ENCODE measurements at places on chromosomes 7 and 10.

DNA sequence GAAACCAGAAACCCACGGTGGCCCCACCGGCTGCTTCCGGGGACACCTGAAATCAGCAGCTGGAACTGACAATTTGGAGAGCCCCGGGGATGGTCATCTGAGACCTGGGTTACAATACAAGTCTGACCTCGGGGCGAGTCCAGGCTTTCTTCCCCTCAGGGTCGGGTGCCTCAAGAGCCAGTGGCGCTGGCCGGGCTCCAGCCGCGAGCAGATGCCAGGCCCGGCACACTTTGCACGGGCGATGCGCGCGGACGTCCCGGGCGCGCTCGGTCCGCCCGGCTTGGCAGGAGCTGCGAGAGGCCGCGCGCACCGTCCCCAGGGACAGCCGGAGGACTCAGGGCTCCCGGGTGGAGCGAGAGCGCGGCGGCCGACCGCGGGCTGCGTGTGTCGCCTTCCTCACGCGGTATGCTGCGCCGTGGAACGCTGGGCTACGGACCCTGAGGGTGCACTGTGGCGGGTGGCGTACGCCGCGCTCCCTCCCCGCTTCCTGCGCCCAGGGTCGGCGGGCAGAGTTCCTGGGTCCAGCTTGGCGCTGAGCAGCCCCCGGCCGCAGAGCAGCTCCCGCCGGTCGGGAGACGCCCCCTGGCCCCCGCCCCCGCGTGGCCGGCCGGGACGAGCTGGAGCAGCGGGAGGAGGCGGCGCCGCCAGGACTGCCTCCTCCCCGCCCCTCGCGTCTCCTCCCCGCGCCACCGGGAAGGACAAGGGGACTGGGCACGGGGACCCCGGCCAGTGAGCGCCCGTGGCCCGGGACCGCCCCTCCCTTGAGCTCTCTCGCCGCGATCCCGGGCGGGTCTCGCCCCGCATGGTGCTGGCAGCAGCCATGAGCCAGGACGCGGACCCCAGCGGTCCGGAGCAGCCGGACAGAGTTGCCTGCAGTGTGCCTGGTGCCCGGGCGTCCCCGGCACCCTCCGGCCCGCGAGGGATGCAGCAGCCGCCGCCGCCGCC, at the start of gene RBM20:
Gene RBM20 (plus strand): TSS at position 684 of the 945 bp plus-strand sequence. CDS start 119 bp downstream, at position 803.
- no peak for DNase-seq

GRCh38 chr7:30881448-30881847, 30.2 kb upstream of the AQP1 start:
- DNase-seq: no peak

GRCh38 chr7:140605337-140605736, 35.3 kb downstream of the DENND2A start:
- DNase-seq: peak; percentile 89

GRCh38 chr7:44463169-44463808, 27.2 kb downstream of the NUDCD3 start:
- no peak for DNase-seq

- DNase-seq: peak; percentile 66
These were observed 57.1 kb downstream of the BPGM start for GRCh38 chr7:134703782-134704181.

- no peak for DNase-seq
These were observed 170.6 kb downstream of the ARHGAP21 start for GRCh38 chr10:24553051-24553612.

DNA sequence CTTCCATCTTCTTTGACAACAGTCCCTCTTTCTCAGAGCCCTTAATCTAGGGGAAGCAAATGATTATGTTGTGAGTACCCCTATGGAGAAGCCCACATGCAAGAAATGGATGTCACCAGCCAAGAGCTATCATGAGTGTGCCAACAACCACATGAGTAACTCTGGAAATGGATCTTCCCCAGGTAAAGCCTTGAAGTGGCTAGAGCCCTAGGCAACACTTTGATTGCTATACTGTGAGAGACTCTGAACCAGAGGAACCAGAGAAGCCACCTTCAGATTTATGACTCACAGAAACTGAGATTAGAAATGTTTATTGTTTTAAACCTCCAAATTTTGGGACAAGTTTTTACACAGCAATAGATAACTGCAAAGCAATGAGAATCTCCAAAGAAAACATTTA, 60.9 kb upstream of the COL1A2 start:
- DNase-seq: no peak

- DNase-seq: no peak
These were observed 140.4 kb upstream of the AUTS2 start for GRCh38 chr7:69457595-69458504.

- DNase-seq: no peak
These were observed 22.9 kb downstream of the DLD start for GRCh38 chr7:107913851-107914250.

DNA sequence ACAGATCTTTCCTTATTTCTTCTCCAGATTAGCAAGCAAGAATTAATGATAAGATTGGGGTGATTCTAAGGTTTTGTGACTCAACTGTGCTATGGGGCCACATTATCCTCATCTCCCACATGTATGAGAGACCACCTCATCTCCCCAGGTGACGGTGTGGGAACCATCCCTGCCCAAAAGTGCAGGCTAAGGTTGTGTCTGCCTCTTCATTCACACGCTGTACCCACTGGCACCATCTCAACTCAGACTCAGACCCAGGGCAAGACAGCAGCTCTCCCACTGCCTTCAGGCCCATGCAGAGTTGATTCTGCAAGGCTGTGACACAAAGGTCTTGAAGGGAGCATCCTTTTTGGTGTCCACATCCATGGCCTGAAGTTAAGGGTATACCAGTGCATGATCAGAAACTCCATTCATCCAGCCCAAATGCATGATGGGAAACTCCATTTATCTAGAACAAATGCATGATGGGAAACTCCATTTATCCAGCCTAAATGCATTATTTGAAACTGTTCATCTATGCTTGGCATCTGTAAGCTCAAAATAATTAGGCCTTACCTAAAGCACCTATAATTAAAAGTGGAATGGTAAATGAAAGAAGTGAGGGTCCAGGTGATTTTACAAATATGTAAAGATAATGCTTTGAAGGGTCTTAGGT, 99.4 kb downstream of the TCERG1L start:
- no peak for DNase-seq

DNA sequence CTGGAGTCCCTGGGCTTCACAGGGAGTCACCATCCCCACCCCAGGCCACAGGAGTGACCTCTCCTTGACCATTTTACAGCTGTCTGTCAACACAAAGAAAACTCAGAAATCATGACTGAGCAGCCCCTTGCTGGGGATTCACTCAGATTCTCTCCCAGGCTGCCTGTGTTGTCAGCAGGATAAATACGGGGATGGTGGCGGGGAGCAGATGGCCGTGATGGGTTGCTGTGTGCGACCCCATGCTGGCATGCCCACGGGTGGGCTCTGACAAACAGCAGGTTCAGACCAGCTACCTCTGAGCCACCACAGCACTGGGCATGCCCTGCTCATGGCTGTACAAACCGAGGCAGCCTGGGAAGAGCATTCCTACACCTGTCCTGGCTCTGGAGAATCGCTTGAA, 136.1 kb downstream of the SLIT1 start:
- DNase-seq: no peak

DNA sequence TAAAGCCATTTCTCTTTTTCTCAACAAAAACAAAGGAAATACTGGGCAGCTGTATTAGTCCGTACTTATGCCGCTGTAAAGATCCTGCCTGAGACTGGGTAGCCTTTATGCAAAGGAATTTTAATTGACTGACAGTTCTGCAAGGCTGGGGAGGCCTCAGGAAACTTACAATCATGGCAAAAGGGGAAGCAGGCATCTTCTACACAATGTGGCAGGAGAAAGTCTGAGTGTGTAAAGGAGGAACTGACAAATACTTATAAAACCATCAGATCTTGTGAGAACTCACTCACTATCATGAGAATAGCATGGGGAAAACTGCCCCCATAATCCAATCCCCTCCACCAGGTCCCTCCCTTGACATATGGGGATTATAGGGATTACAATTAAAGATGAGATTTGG, 264.3 kb downstream of the SEMA3A start:
- DNase-seq: no peak

- DNase-seq: peak; percentile 64
These were observed 843 bp upstream of the GATA3 start for GRCh38 chr10:8053446-8054243.

DNA sequence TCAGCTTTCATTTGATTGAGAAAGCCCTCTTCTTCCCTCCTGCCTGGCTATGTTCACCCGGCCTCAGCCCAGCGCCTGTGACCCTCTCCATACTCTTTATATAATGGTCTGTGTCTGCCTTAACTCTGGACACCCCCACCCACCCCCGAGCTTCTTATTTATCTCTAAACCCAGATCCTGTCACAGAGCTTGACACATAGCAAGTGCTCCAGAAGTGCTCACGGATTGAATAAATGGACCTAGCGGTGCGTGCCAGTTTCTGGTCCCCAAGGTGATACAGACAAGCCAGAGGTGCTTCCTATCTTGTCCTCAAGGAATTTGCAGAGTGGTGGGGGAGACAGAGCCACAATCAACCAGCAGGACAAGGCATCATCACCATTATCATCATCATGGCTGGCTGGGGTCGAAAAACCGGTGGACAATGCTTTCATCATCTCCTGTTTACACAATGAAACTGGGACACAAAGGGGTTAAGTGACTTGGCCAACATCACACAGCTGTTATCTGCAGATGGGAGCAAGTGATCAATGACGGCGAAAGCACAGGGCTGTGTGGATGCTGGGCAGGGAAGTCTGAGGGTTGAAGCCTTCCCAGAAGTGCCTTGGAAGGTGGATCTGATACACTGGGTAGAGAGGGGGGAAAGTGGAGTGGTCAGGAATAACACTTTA, 2.2 kb upstream of the LOXL4 start:
- DNase-seq: no peak

- DNase-seq: no peak
These were observed 15.9 kb downstream of the STK32C start for GRCh38 chr10:132291826-132292225.

- peak; percentile 19 for DNase-seq
These were observed 83.7 kb upstream of the GLCCI1 start for GRCh38 chr7:7884855-7885254.

DNA sequence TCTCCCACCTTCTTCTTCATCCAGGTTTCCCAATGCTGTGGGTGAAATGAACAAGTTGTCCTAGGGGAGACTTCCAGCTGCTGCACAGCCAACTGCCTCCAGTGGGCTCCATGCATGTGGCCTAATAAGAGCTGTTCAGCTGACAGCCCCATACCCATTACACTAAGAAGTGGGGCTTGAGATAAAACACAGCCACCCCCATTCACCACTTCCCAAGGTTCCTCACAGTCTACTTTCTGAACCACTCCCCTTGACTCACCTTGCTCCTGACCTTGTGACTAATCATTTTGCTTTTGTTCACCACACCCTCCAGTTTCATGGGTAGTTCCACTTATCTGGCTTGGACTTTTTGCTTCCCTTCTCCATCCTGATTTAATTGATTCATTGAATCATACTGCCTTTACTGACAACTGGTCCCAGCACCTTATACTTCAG, 119.3 kb downstream of the CABCOCO1 start:
- no peak for DNase-seq

DNA sequence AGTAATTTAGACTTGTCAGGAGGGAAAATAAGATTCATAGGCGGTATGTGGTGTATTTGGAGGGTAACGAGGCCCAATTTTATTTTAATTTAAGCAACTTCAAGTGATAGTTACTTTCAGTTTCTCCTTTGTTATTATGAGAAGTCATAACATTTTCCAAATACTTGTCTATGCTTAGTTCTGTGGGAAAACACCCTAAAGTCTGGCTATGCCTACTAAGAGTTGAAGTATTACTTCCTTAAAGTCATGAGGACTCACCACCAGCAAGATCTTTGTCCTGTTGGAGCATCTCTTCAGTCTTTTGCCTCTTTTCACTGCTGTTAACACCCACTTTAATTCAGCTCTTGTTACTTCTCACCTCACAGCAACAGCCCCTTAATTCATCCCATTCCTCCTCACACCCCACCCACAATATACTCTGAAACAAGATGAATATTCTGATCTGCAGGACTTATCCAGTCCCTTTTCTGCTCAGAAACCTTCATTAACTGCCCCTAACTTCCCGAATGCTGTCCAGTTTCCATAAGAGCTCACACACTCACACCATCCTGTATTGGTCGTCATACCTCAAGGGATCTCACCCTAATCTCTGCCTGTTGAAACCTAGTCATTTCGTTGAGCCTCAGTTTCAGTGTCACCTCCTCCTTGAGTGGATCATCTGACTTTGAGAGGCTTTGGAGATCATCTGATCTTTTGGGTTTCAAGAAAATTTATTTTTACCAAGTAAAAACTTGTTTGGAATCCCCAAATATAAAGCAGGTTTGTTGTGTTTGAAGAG, 61.3 kb downstream of the DNAH11 start:
- no peak for DNase-seq

DNA sequence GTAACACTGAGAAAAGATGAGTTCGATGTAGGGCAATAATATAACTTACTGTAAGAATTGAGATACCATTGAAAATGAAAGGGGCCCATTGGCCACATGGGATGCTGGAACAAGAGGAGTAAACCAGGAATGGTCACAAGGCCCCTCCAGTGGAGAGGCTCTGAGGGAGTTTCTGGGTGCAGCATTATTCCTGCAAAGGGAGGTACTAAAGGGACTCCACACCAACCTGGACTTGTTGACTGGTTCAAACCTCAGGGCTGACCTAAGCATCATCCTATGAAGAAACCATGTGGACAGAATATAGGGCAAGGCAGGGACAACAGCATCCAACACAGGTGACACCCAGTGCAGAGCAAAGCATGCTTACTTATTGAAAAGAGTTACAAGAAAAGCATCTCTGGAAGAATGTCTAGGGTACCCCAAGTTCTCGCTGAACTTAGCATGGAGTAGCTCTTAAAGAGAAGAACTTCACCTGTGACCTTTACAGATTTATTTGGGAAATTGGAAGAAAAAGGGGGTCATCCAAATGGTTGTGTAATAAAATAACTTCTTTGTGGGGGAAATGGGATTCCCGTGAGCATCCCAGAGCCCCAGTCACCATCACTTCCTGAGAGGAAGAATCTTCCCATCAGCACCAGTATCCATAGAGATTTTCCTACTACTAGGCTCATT, 34.7 kb downstream of the PRSS2 start:
- DNase-seq: no peak

GRCh38 chr10:5416981-5417380, 4.6 kb downstream of the NET1 start:
- DNase-seq: no peak

- DNase-seq: no peak
These were observed 42.1 kb upstream of the RASGEF1A start for GRCh38 chr10:43308986-43309385.

- DNase-seq: no peak
These were observed 11.8 kb downstream of the OR9A2 start for GRCh38 chr7:143015084-143015483.

GRCh38 chr7:66258409-66258808, 53.3 kb downstream of the TPST1 start:
- no peak for DNase-seq

GRCh38 chr7:71239586-71240268, 107.8 kb downstream of the GALNT17 start:
- DNase-seq: no peak

- DNase-seq: no peak
These were observed 11.9 kb downstream of the MEOX2 start for GRCh38 chr7:15674586-15674985.

GRCh38 chr10:79940431-79940830, 8.5 kb downstream of the SFTPD start:
- DNase-seq: no peak

GRCh38 chr10:95513941-95514392, 47.2 kb downstream of the SORBS1 start:
- peak; percentile 38 for DNase-seq

- no peak for DNase-seq
These were observed 91.7 kb upstream of the IFRD1 start for GRCh38 chr7:112358513-112358912.

All from HFFc6 (cell line).